ENCODE measurements at places on chromosomes 5 and 9.

DNA sequence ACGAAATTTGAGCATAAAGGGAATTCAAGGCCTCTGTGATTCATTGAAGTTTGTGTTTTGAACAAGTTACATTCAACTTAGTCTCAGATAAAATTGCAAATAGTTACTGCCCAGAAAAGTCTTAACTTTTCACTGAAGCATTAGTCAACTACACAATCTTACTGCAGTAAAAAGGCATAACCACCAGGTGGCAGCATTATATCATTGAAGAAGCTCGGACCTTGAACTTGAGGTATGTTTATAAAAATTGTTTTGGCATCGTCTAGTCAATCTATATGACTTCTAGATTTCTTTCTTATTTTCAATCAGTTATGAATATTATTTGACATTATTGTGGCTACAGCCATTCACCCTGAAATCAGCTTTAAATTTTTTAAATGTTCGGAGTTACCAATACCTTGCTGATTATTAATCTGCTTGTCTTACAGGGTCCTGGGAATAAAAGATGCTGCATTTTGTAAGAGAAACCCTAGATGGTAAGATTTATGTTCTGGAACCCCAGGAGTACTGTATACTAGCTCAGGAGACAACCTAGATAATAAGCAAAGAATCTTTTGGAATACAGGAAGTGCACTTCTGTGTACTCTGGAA, 83.9 kb upstream of the GRAMD2B start:
- peak; percentile 52 for DNase-seq

DNA sequence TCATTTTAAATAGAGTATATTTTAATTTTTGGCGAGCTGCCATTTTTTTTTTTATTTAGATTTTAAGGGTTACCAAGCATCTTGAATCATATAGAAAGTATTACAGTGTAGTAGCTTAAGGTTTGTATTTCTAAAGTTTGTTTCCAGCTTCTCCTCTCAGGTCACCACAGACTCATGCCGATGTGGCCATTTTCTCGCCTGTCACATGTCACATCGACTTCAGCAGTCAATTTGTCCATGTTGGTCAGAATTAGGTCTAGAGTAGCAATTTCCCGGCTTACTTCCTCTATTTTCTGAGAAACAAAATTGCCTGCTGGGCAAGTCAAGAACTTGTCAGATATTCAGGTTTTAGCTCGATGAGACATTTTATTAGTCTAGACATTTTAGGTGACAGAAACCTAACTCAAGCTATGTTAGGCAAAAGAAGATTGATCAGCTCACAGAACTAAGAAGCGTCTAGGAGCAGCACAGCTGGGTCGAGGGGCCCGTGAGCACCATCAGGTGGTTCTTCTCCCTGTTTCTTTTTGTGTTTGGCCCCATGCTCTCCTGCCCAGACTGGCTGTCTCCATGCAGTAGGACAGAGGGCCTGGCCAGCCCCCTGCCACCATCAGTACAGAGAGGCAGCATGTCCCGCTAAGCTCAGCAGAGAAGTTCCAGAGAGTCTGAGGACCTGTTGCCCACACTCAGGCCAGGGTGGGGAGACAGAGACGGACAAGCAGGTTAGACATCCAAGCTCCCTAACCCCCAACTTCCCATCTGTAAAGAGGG, 48.4 kb upstream of the AFAP1L1 start:
- DNase-seq, result no peak

DNA sequence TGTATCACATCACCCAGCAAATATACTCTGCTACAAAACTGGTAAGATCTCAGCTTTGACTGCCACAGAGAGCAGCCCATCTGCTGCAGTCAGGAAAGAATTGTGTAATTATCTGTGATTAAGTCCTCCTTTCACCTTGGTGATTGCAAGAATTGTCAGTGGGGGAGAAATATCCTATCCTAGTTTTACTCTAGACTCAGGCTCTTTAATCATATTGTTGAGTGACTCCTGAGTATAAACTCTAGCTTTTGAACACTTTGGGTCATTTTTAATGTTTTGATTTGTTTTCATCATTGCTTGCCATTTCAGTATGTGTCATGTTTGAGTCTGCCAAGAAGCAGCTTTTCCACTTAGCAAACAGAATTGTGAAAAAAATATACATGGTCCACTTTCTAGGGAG, 32.1 kb downstream of the VCAN start:
- DNase-seq, result no peak

DNA sequence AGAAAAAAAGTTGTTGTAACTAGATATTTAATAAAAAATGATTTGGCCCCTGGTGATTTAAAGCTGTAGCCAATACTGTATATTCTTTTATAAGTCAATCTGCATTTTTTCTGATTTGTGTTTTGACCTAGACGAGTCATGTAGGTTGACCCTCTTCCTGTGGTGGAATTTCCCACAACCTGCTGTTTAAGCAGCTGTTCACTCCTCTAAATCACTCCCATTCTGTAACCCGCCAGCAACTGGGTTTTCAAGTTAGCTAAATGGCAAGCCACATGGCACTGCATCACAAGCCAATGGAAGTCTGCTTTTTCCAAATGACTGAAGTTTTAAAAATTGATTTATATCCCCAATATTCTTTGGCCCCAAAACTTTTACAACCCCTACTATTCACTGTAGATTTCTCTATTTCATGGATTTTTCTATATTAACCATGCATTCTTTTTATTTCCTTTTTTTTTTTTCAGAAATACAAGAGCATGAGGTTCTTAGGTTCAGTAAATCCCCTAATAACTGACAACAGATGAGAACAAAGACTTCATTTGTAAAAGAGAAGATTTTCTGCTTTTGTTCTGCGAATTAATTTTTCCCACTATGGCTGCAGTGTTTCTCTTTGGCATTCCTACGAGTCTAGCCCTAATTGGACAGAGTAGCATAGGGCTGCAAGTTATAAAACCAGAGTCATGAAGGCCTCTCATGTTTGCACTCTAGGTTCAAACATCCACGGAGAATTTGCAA, 184.5 kb upstream of the TLE4 start:
- DNase-seq, result no peak

GRCh38 chr5:174532455-174533453, 191.6 kb upstream of the MSX2 start:
- DNase-seq, result no peak

GRCh38 chr5:91632871-91633270, 249.8 kb upstream of the ARRDC3 start:
- DNase-seq, result no peak

- DNase-seq, result no peak
Measured at GRCh38 chr5:158899211-158899610, 200.5 kb downstream of the EBF1 start.

DNA sequence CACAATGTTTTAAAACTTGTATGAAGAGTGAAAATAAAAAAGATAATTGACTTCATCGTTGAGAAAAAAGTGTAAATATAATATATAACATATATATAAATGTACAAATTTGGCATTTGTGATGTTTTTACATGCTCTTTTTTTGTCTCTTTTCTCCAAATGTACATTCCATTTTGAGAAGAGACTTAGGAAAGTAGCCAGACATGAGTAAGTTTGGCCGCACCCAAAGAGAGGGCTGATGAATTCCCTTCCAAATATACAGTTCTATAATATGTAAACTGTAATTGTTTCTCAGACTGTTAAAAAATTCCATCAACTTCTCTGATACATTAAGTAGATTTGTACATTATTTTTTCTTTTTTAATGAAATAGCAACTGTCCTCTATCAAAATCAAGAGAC, 193.2 kb upstream of the MAP3K1 start:
- DNase-seq, result no peak

GRCh38 chr5:50965654-50966375, 299.4 kb downstream of the PARP8 start:
- no peak for DNase-seq

DNA sequence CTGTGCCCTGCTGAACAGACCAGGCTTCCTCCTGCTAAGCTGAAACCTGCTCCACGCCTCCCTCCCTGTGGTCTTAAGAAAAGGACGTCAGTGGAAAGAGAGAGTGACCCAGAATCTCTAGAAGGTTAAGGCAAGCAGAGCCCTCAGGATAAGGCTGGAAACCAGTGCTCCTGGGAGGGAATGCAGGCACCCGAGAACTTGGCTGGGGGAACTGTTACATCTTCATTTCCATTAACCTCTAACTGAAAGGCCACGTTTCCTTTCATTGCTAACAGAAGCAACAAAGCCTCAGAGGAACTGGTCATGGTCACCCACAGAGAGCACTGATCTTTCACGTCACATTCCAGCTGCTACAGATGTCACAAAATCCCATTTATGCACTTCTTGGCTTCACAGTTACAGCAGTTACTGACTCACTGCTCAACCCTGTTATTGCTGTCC, 26.1 kb upstream of the AKNA start:
- DNase-seq, result no peak

- DNase-seq, result no peak
Measured at GRCh38 chr9:79955300-79955699, 383.5 kb downstream of the TLE4 start.

DNA sequence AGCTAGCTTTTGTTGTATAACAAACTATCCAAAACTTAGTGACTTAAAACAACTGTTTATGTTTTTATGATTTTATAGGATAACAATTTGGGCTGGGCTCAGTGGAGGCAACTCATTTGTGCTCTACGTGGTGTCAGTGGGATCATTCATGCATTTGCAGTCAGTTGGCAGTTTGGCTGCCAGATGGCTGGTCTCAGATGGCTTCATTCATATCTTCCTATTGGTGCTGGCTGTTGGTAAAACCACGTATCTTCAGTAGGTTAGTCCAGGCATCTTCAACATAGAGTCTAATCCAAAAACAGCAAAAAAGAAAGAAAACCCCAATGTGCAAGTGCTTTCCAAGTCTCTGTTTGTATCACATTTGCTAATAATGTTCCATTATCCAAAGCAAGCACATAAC, 51.7 kb upstream of the RIC1 start:
- DNase-seq, result no peak

DNA sequence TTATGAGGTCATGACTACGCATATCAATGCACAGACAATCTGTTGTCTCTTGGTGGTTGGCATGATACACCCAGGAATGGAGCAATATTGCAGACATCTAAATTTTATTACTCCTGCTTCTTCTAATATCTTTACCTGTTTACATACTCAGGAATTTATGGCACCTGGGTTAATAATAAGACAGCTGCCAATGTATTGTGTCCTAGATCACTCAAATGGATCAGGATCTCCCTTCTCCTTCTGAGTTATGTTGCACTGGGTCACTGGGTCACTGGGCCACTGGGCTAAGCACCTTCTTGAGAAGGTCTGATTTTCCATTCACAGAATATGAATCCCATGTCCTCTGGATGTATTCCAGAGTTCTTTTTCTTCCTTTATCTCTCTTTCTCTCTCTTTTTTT, 41.8 kb downstream of the CCL28 start:
- DNase-seq, result no peak

DNA sequence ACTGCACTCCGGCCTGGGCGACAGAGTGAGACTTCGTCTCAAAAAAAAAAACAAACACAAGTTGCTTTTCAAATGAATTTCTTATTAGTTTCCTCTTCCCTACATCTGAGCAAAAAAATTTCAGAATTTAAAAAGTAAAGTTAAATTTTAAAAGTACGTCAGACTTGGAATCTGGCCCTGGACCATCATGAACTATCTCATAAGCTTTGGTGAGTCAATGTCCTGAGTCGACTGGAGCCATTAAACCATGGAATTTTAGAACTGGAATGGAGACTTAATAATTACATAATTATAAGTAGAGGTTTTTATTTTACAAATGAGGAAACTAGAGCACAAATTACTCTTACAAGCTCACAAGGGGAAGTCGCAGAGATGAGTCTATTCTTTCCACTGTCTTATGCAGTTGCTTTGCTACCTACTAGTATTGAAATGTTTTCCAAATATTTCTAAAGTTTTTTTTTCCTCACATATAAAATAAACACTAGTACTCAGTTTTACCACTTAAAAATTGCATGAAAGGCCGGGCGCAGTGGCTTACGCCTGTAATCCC, 98.0 kb upstream of the ZNF608 start:
- no peak for DNase-seq

DNA sequence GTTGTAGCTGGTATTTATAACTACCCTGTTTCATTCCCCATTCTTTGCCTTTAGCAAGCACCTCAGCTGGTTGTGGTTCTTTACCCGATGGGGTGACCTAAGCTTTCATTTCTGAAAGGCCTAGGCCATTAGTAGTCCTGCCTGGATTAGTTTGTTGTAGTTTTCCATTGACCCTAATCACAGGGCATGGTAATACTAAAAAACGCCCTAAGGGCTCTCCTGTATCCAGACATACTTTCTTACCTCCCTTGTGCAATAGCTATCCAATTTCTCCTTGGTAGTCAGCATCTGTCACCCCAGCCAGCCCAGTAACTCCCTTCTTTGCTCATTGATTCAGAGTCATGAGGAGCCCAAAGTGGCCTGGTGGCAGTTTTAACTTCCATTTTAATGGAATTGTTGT, 24.0 kb downstream of the TMOD1 start:
- DNase-seq, result no peak

GRCh38 chr9:107744873-107745272, 255.3 kb upstream of the KLF4 start:
- DNase-seq, result no peak

GRCh38 chr5:134099939-134100282, 14.6 kb upstream of the TCF7 start:
- DNase-seq, result no peak

GRCh38 chr9:79694676-79695400, 123.1 kb downstream of the TLE4 start:
- DNase-seq, result no peak

DNA sequence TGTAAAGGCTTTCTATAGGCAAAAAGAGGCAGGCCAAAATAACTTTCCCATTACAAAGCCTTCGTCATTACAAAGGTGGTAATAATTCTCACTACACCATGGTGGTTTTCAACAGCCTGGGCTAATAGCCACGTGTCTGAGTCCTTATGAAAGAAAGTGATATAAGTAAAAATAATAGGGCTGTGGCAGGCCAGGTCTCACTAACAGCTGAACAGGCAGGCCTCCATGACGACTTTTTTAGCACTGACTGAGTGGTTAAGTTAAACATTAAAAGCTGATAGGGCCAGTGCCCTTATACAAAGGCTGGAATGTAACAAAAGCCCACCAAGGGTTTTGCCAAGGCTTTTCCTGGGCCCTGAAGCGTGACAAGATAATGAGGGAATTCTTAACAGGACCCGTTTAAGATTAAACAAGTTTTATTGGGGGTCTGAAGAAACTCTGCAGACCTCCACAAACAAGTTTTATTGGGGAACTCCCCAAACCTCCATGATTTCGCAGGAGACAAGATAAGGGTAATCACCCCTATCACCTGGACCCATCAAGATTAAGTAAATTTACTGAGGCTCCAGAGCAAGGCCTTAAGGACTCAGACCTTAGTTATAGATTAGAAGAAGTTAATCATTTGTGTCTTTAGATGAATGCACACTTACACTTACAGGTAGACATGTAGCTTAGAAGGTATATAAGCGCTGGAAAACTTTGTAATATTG, 412.9 kb downstream of the CHSY3 start:
- DNase-seq, result no peak

DNA sequence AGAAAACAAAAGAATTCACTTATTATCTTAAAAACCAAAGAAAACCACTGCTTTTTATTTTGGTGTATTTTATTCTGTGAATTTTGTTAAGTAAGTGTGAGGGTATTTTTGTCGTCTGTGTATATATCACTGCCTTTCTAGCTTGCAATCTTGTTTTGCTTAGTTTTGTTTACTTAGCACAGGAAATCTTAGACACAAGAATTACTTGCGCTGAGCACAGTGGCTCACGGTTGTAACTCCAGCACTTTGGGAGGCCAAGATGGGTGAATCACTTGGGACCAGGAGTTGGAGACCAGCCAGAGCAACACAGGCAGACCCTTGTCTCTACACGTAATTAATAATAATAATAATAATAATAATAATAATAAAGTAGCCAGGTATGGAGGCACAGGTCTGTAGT, 230.3 kb downstream of the PAPPA start:
- no peak for DNase-seq

Measured in activated gamma-delta T cell treated with Interleukin-2 at 50 U/mL for 16 hours (primary cell).